Activated CD8-positive, alpha-beta memory T cell treated with anti-CD3 and anti-CD28 coated beads for 1 hour (primary cell): ENCODE measurements at places on chromosomes 4 and X.

GRCh38 chr4:151251603-151252304 lies 25.2 kb upstream of the PRSS48 start:
- DNase-seq, result no peak

GRCh38 chrX:85506871-85507270 lies 127.4 kb upstream of the POF1B start:
- no peak for DNase-seq

- DNase-seq, result no peak
Observed at GRCh38 chr4:159216834-159217233, 114.0 kb downstream of the RAPGEF2 start.

- no peak for DNase-seq
Observed at GRCh38 chr4:26791346-26791745, 69.3 kb upstream of the STIM2 start.

- no peak for DNase-seq
Observed at GRCh38 chr4:82362565-82362964, 11.2 kb downstream of the HNRNPD start.

DNA sequence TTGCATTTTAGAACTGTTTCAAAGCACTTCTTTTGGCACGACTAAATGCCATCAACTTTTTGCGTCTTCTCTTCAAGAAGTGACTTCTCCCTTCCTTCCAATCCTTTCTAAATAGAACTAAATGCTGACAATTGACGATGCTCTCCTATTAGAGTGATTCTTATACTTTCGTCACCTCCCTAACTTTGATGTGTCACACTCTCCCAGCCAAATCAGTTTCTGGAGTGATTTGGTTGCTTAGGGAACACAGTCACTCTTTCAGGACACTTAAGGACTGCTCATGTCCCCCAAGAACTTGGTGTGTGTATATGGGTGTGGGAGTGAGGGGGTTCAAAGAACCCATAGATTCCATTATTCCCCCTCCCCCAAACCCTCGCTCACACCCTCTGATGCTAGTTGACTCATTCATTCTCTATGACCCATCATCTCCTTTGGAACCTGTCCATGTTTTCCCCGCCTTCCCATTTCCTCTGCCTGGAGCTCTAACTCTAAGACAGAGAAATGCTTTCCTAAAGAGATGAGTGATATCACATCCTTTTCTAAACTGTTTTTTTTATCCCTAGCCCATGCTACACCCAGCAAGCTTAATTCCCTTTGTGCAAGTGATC lies 26.8 kb upstream of the AREG start:
- no peak for DNase-seq

GRCh38 chrX:33128048-33128805 lies 83.1 kb downstream of the DMD start:
- no peak for DNase-seq

DNA sequence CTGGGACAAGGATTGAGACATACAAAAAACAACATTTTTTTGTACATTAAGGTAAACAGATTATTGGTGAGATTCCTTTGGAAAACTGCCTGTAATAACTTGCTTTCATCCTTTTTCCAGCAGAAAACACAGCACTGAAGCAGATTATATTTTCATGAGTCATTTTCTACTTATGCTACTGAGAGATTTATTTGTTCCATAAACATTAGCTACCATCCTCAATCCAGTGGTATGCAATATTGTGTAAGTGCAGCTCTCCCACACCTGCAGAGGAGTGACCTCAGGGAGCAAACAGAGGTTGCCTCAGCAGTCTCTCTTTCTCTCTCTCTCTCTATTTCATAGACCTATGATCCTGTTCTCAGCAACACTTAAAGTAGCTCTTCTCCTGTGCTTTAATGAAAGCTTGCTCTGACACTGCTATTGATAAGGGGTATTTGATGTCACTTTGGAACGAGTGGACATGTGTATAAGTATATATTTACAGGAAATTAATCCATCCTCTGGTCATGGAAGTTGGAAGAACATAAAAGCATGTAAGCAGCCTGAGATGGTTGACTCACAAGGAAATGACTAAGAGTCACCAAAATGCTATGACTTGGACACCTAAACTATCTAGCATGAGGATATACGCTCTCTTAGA lies 163.7 kb upstream of the SPANXC start:
- no peak for DNase-seq

DNA sequence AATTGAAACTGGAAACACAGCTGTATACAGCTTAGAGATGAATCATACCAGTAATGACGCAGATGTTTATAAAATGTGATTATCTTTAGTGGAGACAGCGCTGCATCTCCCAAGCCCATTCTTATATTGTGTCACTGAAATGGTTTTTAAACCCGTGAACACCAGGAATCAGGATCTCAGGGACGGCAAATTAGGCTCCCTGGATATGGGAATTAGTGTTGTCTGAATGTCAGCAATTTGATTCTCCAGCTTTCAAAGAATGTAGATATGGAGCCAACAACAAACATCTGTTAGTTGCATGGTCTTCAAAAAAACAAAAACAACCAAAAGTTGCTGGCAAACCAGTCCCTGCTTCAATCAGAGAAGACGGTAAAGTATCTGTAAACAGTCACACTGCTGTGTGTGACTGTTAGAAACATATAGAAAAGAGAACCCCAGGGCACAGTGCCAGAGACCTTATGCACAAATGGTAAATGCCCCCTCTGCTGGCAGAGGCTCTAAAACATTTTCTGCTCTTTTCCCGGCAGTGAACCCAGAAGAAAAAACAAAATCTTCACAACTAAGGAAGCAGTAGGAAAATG lies 351.9 kb upstream of the FTHL17 start:
- no peak for DNase-seq

DNA sequence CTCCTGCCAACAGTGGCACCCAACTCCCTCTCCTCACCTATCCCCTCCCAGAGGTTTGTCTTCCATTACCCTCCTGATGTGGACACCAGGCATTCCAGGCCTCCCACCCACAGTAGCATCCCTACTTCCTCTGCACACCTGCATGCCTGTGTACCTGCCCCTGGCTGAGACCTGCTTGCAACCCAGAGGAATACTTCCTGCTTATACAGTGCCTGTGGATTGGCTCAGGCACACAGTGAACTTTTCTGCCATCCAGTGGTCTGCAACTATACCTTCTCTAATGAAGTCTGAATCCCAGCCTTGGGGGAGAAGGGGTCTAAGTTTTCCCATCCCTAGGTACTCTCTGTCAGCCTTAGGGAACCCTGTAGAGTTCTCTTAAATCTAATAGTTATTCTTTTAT lies 169.9 kb downstream of the IQCM start:
- no peak for DNase-seq

DNA sequence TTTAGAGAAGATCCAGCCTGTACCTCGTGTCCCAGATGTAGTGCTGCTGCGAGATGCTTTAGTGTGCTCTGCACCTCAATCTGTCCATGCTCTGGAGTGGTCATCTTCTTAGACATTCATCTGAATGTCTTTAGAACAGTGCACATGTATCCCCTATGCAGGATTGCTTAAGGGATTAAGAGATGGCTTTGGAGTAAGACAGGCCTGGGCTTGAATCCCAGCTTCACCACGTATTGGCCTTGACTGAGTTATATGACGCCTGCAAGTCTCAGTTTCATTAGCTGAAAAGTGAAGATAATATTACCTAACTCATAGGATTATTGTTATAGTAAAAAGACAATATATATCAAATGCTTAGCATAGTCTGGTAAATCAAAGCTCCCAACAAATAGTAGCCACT lies 98.3 kb downstream of the NFKB1 start:
- DNase-seq, result no peak

DNA sequence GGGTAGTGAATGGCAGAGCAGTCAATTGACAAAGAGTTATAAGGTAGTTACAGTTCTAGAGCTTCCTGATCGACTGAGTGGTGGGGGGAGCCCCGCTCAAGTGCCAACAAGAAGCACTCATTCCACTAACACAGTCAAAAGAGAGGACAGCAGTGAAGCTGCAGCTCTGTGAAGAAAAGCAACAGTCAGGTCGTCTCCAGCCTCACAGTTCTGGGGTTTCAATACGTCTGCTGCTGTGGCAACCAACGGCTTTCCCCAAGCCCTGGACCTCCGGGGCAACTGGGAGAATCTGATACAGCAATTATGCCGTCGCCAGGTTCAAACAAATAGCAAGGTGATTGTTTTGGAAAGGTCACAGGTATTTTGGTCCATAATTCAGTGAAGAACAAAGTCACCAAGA lies 30.8 kb downstream of the GPM6B start:
- no peak for DNase-seq

DNA sequence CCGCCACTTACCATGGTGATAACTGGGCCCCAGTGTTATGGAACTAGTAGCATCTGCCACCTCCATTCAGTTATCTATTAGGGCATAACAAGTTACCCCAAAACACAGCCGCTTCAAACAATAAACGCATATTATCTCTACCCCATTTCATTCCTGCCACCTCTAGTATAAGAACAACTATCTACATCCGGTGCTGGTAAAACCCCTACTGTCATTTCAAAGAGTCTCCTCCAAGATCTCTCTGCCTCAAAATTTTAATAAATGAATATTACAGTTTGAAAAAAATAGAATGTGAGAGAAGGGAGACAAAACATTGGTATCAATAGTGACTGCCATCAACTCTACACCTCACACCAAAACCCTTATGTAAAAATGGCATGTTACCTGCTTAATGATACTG lies 35.5 kb upstream of the RBPJ start:
- DNase-seq, result no peak

DNA sequence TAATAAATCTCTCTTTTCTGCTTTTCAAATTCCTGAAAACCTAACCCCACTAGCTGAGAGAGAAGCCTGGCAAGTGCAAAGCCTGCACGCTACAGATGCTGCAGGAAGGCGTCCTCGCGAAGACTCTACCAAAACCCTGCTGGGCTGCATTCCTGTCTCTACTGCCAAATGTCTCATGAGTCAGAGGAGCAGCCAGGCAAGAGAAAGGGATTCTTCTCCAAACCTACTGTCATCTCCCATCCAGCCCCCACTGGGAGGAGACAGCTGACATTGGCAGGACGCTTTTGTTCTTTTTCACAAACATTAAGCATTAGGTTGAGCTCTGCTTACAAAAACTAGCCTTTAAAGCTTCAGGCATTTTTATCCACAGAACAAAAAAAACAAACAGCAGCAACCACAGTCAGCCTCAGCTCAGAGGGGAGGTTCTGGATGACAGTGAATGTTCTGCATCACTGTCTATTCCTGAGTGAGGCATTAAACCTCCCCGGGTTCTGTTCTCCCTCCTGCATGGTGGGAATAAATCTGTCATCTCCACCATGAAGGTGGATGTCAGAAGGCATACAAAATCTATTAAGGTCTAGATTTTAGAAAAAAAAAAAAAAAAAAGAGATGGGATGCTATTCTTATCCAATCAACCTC lies 18.0 kb downstream of the CRMP1 start:
- DNase-seq, result no peak

DNA sequence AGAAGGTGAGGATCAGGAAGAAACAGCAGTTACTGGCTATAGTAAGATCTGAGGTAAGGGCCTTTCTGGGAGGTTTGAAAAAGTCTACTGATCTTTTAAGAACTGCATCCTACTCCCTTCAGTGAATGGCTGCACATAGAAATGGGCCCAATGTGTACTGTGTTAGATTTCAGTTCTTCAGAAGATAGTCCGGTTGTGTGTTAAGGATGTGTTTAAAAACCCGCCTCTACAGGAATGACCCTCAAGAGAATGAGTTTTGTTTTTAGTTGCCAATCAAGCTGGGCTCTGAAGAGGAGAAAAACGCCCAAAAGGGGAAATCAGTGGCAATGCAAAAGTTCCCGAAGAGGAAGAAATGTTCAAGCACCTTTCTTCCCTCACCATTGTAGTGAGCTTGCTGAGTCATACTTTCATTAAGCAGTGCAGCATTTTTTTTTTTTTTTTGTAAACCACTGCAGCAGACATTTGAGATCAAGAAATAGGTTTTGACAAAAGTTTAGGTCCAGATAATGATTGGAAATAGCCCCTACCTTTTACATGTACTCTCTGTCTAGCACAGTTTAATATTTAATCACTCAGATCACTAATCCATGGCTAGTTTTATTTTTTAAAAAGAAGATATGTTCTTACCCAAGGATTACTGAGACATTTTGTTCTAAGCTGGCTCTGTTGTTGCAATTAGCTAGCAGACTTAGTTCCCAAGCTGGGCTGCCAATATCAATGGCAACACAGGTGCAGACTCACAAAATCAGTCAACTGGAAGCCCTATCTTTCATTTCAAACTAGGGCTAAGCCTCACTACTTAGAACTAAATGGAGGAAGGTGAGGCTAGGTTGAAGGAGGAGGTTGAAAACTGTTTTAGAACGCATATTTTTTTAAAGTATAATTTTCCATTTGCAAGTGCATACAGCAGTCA lies 7.0 kb upstream of the TRPC5OS start:
- DNase-seq, result no peak

GRCh38 chrX:13090339-13091110 lies 46.1 kb upstream of the FAM9C start:
- DNase-seq, result no peak

- no peak for DNase-seq
Observed at GRCh38 chr4:73053974-73054480, 15.5 kb downstream of the COX18 start.
